ENCODE measurements at places on chromosomes 2 and 18.
A peak's percentile ranks its signal among the peaks of the same experiment; 100 is the strongest.

GRCh38 chr2:28449488-28450395, 46.1 kb upstream of the PLB1 start:
- DNase-seq, result peak; percentile 75

- no peak for DNase-seq
Observed at GRCh38 chr2:45394216-45394615, 216.9 kb downstream of the SRBD1 start.

- no peak for DNase-seq
Observed at GRCh38 chr2:237438080-237438940, 24.3 kb upstream of the COL6A3 start.

GRCh38 chr2:199405241-199405640, 52.5 kb downstream of the SATB2 start:
- no peak for DNase-seq

DNA sequence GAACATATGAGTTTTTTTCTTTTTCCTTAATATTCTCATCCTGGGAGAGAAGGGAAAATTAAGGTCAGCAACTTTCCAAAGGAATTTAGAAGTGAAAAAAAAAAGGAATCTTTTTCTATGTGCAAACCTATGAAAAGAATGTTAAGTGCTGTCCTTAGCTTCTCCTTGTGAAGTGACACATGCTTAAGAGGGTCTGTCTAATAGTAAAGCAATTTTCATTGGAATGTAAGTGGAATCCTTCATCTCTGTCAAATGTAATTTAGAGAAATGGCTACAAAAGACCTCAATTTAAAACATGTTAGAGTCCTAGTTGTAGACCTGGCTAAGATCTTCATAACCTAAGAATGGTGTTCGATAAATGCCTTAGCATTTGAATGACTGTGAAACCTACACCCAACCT, 117.4 kb upstream of the EPB41L3 start:
- DNase-seq, result no peak

Data from stimulated activated CD4-positive, alpha-beta T cell treated with anti-CD3 and anti-CD28 coated beads, TNF-alpha, amount 100 ng/mL, for 1 hour (primary cell).